NCI-H1930 (cell line): ENCODE measurements at places on chromosomes 7 and 10.

DNA sequence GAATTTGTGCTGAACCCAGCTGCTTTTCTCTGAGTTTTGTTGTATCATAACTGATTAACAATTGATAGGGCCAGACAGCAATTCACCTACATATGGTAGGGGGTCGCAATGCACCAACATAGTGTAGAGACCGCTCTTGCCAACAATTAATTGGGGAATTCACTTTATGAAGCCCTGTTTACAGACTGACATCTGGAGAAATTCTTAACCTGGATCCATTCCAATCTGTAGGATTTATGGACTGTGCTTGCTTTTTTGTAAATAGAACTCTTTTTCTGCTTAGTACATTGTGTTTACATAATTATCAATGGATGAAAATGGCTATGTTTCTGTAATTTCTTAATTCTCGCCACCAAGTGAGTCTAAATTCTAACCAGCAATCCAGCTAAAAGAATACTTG is 311.7 kb upstream of the BMPER start:
- no peak for DNase-seq

- no peak for DNase-seq
Measured at GRCh38 chr7:28768577-28769147, 189.5 kb downstream of the TRIL start.

DNA sequence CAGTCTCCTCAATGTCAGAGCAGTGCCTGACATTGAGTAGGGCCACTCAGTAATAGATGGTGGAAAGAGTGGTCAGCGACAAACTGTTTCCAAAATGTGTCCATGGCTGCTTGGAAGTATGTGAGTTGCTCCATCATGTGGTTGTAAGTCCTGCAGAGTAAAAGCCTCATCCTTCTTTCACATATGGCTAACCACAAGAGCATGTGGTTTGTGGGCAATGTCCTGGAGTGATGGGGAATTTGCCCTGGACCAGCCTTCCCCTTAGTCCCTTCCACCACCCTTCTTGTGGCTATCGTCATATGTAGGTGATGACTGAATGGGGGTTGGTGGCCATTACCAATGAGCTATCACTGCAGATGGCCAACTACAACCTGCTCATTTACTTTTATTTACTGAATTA is 33.0 kb upstream of the PLXNA4 start:
- DNase-seq = no peak

DNA sequence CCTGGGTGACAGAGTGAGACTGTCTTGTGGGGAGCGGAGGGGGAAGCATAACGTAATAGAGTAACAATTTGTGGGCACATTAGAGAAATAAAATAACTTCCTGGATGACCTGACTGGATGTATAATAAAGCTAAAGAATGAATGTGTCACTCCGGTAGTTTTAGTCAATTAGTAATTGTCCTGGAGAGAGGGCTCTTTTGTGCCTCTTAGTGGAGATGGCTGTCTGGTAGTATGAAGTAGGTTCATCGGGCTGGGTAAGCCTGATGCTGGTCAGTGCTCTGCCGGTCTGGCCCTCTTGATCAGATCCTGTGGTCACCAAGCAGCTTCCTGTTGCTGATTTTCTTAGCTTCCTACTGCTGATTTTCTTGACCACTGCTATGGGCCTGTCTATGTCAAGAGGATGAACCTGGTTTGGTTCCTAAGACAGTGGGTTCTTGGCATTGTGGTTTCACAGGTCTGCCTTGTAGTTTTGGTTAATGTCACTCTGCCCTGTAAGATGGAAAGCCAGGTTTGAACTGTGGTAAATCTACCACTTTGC is 34.1 kb downstream of the ZRANB1 start:
- DNase-seq = no peak

- no peak for DNase-seq
Measured at GRCh38 chr10:124962421-124962820, 20.5 kb downstream of the ZRANB1 start.

- DNase-seq = no peak
Measured at GRCh38 chr7:1854866-1855724, 185.0 kb downstream of the ELFN1 start.
